ENCODE measurements at places on chromosomes 6 and 20. TPM values are rescaled to one million over a fixed set of nuclear protein-coding genes. Genes with fewer than 3 reads are reported as not detected.

GRCh38 chr6:163579880-163580295 is 165.4 kb downstream of the QKI start:
- DNase-seq, result no peak

GRCh38 chr6:158703111-158703836 is 53.4 kb downstream of the SYTL3 start:
- DNase-seq, result no peak

DNA sequence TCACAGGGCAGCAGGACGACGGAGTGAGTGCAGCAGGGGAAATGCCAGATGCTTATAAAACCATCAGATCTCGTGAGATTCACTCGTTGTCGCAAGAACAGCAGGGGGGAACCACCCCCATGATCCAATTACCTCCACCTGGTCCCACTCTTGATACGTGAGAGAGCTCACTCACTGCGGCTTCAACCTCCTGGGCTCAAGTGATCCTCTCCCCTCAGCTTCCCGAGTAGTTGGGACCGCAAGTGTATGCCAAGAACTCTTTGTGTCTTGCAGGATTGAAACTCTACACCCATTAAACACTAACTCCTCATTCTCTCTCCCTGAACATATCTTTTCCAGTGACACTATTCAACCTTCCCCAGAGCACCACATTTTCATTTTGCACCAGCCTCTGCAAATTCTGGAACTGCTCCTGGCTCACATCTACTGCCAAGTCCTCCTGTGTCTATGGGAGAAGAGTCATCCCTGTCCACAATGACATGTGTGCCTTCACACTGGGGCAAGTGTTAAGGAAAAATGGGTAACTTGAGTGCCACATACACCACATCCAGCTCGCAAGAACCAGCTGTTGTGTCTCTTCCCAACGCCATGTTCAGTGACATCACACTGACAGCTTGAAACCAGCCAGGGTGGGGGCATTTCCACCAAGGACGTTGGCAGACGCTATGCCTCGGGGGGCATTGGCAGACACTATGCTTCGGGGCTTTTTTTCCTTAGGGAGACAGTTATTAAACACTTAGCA is 14.7 kb upstream of the TAF4 start:
- no peak for DNase-seq

DNA sequence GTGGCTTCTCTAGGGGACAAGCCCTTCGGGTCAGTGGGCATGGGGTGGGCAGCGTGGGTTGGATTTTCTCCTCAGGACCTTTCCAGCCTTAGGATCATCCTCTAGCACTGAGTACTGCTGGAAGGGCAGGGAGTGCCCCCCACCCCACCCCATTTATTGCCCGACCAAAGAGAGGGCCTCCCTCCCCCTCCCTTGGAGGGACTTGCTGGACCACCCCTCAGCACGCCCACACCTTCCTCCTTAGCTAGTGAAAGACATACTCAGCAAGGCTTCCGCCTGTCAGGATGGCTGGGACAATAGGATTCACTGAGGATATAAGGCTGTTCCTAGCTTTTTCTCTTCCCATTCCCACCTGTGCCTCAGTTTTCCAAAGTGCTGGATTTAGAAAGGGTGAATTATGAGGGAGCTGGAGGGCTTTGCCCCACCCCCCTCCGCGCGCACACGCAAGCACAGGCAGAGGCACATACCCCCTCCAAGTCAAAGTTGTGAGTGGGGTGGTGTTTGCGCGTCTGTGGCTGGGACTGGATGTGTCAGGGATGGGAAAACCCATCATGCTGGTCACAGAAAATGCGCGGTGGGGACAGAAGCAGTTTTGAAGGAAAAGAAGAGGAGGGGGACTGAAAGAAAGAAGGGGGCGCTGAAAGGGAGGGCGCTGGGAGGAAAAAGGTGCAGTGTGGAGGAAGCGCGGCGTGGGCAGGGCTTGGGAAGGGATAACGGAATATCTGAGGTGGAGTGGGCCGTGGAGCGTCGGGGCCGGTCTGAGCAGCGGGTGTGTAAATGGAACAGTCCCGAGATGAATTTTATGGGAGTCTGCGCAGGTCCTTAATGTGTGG is 693 bp upstream of the SLC29A1 start:
- DNase-seq, result no peak

DNA sequence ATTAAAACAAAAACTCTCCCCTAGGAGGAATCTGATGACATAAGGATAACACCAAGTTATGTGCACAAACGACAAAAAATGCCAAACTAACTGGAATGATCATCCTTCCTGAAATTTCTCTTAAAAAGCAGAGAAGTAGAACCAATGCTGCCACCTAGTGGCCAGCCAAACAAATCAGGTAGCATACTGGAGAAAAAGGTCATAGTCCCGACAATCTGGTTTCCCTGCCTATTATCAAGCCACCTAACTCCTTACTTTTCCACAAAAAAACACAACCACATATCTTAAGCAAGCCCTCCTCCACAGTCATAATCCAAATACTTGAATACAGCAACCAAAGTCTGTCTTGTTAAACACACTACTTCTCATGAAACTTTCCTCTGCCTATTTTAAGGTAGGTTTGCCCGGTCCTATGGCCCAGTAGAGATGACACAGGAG is 5.3 kb downstream of the OARD1 start:
- DNase-seq, result no peak

- DNase-seq, result no peak
Measured at GRCh38 chr20:34193051-34193450, 48.2 kb upstream of the ASIP start.

DNA sequence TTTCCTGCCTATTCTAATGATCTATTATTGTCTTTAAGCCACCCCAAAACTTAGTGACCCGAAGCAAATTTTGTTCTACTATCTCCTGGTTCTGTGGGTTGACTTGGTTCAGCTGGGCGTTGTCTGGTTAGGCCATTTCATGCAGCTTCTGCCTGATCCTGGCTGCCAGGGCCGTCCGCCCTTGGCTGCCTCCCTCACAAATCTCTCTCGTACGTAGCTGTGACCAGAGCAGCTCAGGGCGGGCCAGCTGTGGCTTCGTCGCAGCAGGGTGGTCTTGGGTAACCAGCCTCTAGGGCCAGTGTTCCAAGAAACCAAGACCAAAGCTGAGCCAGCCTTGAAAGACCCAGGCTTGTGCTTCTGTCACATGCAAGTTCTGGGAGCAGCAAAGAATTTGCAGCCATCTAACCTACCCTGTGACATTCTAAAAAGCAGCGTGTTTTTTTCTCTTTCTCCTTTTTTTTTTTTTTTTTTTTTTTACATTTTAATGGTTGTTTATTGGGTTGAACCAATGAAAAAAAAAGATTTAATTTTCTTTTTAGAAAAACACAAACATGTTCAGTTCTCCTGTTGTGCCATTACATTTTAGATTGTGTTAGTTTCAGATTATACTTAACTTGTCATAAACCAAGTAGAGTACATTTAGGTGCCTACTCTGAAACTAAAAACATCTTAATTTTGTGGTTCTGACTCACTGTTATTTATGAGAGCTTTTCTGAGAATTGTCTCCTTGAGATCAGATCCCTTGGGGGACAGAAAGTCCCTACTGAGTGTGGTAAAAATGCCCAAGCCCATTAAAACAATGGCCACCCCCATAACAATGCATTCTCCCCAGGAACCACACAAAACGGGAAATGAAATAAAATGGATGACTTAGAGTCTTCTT is 83.9 kb downstream of the ZDHHC14 start:
- DNase-seq, result no peak

DNA sequence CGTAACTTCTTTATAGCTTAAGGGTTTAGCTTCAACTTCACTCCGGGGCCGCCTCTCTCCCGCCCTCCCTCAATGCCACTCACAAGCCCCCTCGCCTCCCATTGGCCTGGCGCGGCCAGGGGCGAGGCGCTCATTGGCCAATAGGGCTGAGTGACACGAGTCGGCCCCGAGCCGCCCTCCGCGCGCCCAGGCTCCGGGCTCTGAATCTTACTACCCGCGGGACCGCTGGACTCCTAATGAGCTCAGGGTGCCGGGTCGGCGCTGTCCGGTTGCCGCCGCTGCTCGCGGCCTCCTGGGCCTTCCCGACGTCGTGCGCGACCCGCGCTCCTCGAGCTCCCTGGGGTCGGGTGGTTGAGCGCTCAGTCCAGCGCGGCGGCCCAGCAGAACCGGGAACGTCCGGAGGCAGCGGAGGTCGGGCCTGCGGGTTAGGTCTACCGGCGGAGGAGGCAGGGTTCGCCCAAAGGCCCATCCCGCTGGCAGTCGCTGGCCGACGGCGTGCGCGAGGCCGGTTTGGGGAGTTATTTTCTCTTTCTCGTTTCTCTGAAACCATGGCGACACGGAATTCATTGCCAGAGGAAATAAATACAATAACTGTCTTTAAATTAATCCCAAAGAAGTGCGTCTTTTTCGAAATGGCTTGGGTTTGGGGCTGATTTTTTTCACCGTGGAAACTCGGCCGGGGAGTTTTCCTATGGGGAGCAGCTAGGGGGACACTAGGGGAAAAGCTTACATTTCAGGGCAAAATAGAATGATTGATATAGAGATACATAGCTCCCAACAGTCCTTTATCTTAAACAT is at the start of gene SIM1:
Gene SIM1, minus strand, starts transcription at position 19 of the 798 bp plus-strand sequence. CDS start 1,453 bp downstream, outside the sequence.
- peak; percentile 82 for DNase-seq

DNA sequence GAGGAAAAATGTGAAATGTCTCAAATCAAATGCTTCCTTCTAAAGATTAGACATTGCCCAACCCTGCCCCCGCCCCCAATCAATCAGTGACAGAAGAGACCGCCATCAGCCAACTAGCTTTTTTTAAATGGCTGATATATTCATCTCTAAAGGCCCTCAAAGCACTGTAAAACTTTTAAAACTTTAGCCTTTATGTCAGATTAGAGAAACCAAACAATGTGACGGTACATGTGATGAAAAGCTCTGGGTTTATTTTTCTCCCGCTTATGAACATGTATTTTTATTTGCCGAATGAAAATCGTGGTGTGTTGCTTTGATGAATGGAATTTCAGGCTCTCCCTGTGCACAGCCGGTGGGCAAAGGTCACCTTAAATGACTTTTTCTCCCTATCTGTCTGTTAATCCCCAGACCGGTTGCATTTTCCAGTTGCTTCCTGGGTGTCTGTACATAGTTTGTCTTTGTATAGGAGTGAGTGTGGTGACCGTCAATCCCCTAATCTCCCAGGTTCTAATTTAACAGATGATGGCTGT is 38.5 kb downstream of the TBC1D7 start:
- no peak for DNase-seq

DNA sequence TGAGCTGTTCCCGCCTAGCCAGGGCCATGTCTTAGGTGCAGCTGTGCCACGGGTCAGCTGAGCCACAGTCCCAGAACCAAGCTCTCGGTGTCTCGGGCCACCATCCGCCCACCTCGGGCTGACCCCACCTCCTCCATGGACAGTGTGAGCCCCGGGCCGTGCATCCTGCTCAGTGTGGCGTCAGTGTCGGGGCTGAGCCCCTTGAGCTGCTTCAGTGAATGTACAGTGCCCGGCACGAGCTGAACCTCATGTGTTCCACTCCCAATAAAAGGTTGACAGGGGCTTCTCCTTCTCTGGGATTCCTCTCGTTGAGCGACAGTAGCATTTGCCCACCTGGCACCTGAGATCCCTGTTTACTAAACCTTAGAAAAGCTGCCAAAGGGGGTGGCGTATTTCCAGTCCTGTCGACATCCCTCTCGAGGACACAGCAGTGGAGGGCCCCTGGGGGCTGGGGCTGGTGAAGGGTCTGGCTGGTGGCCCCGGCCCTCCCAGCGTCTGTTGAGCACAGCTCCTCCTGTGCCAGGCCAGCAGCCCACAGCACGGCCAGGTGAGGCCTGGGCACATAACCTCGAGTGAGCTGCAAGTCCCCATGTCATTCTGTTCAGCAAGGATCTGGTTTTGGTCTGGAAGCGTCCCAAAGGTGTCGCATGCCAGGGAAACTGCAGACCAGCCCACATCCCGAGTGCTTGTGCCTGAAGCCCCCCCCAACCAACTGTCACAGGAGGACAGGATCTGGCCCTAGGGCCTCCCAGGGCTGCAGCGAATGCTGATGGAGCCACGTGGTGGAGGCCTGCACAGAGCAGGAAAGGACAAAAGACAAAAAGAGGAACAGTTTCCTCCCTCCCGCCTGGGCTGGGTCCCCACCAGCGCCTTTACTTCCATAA is 21.2 kb upstream of the PYGB start:
- no peak for DNase-seq

- DNase-seq, result no peak
Measured at GRCh38 chr6:81640126-81640525, 112.4 kb downstream of the TENT5A start.

- no peak for DNase-seq
Measured at GRCh38 chr6:17103715-17104114, 1.9 kb downstream of the STMND1 start.

DNA sequence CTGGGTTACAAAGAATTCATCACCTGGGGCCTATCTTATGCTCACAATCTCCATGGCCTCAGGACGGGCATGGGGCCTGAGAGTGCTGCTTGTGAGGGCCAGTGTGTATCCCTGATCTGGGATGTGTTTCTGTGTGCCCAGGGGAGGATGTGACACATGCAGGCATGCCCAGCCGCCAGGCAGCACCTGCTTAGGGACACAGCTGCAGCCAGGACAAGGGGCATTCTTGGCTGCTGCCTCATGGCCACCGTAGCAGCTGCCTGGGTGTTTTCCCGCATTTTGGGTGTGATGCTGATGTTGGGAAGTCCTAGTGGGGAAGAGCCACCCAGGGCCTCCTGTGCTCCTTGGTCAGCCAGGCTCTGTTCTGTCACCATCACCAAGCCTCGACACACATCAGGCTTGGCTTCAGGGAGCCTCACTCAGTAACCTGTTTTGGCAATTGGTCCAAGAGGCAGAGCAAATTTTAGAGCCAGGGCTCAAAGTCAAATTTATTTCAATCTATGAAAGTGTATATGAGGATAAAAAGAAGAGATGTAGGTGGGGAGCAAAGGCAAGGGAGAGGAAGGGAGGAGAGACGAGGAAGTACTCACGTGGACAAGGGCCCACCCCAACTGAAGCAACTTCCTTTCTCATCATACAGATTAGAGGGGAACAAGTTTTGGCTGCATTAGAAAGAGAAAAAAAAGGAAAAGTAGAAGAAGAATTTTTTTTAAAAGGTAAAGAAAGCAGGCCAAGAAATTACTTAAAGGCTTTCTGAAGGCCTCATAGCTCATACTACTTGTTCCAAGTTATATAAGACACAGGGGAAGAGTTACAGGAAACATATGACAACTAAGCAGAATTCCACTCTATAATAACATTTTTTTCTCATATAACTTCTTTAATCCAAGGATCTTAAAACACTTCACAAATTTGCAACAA is 269.9 kb upstream of the SUPT3H start:
- no peak for DNase-seq

Gene PTGIS
- polyA plus RNA-seq, result 28.8 TPM

Gene SMOC2
- polyA plus RNA-seq, result not detected

Gene ADAM33
- 53.8 TPM for polyA plus RNA-seq

Gene SLC22A2
- polyA plus RNA-seq, result not detected

Gene SPATA25
- 0.59 TPM for polyA plus RNA-seq

Data from BJ (cell line).